ENCODE measurements at places on chromosomes 3 and 15.

DNA sequence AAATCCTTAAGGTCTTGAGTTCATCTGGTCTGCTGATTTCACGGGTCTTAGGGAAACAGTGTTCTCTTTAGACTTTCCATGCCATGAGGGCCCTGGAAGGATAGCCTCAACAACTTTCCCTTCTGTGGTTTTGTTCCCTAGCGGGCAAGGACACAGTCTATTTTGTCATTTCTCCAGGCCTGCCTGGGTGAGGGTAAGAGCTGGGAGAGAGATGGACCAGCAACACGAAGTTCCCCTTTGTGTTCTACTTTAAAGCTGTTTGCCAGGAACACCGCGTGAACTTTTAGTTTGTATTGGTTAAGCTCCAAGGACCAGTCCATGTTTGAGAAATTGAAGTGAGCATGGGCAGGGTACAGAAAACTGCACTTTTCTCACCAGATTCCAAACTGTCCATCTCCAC is 20.9 kb downstream of the ST3GAL6 start:
- DNase-seq, result peak; percentile 60

DNA sequence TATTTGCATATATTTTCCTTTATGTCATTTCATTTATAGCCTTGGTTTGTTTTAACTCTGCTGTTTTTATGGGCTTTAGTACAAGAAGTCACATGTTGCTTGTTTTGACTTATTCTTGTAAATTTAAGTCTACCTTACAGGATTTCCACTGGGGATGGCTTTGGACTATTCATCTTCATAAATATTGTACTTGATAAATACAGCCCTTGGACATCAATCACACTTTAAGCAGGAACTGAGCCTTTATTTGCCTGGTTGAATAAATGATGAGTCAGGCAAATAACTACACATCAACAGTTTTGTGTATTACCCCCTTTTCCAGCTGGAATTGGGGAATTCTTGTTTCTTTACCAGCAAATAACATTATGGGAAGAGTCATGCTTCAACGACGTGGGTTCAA is 286.0 kb downstream of the CNTN3 start:
- DNase-seq, result no peak

DNA sequence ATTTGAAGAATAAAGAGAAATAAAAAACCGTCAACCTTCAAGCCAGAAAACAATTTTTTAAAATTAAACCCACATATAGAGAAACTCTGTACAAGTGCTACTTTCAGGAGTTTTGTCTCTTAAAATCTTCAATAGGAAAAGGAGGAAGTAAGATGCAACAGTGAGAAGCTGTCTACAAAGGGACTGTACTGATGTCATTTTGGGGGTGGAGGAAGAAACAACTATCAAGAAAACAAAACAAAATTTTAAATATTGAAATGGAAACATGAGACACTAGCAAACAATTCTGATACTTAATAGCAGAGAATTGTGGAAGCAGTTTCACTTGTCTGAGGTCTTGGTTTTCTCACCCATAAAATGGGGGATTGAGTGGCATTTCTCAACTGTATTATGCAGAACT is 84.4 kb downstream of the SLMAP start:
- DNase-seq, result no peak

DNA sequence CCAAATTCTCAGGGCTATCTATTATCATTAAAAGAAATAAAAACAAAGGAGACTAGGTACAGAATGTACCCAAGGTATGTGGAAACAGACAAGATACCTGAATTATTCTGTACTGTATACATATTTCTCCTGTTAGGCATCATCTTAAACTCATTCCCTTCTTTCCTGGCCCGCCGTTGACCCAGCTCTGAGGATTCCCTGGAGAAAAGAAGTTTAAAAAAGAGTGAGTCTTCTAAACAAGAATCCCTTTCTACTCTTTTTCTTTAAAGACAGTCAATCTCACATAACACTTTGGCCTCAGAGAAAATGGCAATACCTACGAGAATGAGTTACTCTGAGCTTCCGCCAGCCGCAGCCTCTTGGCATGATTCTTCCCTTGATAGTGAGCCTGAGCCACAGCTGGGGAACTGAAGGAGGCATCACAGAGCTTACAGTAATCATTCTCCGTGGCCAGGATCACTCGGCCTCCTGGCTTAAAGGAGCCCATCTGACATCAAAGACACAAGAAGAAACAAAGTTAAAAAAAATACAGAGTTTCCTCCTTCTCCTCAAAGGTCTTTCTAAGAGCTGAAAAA is 44.2 kb downstream of the ZMAT3 start:
- DNase-seq, result peak; percentile 85

- no peak for DNase-seq
Observed at GRCh38 chr3:69748503-69748902, 9.2 kb downstream of the MITF start.
